IMR-90 (cell line): ENCODE measurements at places on chromosomes 2 and 18.

- DNase-seq: peak; percentile 15
Observed at GRCh38 chr18:3889121-3889520, 439.1 kb downstream of the TGIF1 start.

DNA sequence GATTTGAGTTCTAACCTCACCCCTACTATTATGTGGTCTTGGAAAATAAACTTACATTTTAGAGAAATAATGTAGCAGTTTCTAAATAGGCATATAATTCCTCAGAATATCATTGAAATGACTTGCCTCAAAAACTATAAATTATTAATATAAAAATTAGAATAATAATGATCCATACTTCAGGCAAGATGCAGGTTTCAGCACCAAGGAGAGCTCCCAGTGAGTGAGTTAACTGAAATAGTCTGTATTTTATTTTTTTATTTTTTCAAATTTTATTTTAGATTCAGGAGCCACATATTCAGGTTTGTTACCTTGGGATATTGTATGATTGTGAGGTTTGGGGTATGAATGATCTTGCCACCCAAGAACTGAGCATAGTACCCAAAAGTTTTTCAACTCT is 472.2 kb upstream of the DCC start:
- peak; percentile 8 for DNase-seq

DNA sequence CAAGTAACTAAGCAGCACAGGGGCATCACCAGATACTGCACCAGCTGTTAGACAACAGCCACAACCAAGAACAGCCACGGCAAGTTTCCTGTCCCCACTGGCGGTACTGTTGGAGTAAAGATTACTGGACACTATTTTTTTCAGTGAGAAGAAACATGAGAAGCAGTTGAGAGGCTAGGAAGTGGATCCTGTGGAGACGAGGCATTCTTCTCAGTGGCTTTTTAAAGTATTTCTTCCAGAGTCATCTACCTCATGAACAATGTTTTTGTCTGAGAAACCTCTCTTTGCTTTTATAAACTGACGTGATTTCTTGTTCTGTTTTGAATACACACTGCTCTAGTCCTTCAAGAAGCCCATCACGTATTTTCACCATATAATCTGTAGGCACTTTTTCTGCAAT is 18.8 kb downstream of the TM4SF20 start:
- no peak for DNase-seq

- peak; percentile 78 for DNase-seq
Observed at GRCh38 chr2:127400897-127401756, 13.4 kb upstream of the MAP3K2 start.

GRCh38 chr2:60629305-60629662 is 75.8 kb upstream of the BCL11A start:
- no peak for DNase-seq

DNA sequence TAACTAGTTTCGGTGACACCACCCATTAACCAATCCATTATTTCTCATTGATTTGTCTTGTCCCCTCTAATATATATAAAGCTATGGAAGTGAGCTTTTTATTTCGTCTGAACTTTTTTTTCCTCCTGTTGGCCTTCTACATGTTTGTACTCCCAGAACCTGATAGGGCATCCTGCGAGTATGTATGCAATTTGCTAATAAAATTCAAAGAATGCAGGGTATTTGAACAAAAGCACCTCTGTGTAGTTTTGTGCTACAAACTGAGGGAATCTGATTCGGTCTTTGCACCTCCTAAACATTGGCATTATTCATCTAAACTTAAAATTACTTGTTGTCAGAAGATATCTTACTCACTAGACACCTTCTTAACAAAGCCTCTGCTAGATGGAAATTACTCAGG is 242.9 kb upstream of the TMEFF2 start:
- DNase-seq: no peak

DNA sequence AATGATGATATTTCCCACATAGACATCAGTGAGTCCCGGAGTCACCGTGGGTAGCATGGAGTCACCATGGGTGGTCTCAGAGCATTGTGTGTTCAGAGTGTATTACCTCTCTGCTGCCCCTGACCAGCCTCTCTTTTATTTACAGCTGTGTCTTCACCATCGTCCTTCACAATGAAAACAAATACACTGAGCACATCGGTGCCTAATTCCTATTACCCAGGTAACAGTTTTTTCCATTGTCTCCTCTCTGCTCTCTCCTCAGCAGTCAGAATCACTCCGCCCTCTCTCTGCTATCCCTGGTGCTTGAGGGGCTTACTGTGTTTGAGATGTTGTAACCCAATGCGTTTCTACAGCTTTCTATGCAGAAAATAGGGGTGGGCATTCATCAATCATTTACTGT is 361.5 kb upstream of the RAB12 start:
- no peak for DNase-seq

GRCh38 chr2:182404975-182405561 is 21.8 kb downstream of the PDE1A start:
- peak; percentile 15 for DNase-seq
